ENCODE measurements at places on chromosomes 13 and 19.

- DNase-seq: no peak
These were observed 10.5 kb downstream of the SPPL2B start for GRCh38 chr19:2338751-2339643.

DNA sequence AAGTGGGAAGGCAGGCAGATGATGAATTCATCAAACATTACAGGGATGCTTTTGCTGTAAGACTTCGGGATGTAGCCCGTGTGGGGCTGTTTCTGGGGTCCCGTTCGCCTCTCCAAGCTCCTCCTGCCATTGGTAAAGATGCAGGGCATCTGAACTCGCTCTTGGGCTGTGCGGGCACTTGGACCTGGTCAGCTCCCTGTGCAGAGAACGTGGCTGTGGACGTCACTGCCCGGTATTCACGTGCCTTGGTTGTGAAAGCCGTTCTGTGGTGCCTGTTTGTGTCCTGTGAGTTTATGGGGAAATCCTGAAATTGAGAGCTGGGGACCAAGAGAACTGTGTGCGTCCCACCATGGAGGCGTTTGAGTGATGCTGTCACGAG, 5.4 kb downstream of the TFDP1 start:
- no peak for DNase-seq

GRCh38 chr19:46365561-46365960, 18.7 kb downstream of the PPP5C start:
- no peak for DNase-seq

DNA sequence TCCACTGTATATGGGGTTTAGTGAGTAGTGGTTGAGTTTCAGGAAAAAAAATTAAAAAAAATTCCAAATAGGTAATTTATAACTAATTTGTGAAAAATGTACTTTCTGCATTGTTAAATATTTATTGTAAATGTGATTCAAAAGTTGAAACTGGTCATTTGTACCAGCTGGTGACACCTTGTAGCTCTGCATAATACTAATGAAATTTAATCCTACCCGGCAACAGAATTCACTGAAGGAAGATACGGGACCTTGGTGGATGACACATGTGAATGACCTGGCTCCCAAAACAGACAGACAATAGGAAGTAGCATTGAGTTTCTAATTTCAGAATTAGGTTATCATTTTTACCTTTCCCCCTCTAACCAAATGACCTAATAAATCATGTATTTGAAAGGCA, 73.8 kb downstream of the SLITRK6 start:
- no peak for DNase-seq
